ENCODE measurements at places on chromosomes 2 and 18.

GRCh38 chr18:68960355-68960754 is 162.5 kb downstream of the CCDC102B start:
- no peak for DNase-seq

- no peak for DNase-seq
These were observed 940.2 kb upstream of the ZEB2 start for GRCh38 chr2:145460112-145460511.

DNA sequence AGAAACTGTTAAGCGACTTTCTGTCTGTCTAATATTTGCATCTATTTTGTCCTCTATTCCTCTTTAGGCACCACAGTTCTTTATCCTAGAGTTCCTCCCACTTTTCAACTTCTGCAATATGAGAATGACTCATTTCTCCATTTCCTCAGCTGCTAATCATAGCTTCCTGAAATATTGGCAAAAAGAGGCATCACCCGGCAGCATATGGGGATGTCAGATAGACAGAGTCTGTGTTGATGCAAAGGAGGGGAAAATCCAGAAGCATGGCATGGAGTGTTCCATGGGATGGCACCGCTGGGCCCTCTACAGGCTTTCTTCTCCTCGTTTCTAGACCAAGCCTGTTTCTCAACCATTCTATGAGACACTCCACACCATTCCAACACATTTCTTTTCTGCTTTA is 93.4 kb downstream of the DOCK10 start:
- DNase-seq, result no peak

GRCh38 chr18:21110713-21111345 is 784 bp downstream of the ROCK1 start:
- DNase-seq, result peak; percentile 77

GRCh38 chr18:471716-472115 is 28.8 kb downstream of the COLEC12 start:
- DNase-seq, result no peak

DNA sequence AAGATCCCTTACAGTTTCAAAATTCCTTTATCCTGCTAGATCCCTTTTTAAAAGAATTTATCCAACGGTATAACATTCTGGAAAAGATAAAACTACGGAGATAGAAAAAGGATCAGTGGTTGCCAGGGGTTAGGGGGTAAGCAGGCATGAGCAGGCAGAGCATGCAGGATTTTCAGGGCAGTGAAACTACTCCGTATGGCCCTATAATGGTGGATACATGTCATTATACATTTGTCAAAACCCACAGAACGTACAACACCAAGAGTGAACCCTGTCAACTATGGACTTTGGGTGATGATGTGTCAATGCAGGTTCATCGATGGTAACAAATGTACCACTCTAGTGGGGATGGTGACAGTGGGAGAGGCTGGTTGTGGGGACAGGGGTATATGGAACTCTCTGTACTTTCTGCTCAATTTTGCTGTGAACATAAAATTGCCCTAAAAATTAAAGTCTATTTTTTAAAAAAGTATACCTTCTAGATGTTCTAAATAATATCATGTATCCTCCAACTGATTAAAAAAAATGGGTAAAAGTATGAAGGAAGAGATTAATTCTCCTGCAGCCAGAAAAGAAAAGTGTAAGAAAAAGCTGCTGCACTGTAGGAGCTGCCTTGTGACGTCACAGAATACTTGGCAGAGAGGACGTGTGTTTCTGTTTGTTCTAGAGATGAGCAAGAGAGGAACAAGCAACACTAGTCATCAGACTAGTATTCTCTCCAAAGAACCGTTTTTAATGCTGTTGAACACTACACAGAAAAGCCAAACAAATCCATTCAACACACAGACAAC is 23.6 kb downstream of the ANKRD44 start:
- no peak for DNase-seq

DNA sequence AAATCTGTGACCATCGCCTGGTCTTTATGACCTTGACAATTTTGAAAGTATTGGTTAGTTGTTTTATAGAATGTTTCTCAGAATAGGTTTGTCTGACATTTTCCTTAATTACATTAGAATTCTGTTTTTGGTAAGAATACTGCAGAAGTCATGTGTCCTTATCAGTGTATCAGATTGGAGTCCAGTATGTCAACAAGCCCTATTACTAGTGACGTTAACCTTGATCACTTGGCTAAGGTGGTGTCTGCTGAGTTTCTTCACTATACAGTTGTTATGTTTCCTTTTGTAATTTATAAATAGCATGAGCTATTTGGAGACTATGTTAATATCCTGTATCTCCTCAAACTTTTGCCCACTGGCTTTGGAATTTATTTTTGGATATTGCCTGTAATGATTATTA is 10.8 kb upstream of the IL36G start:
- no peak for DNase-seq

- DNase-seq, result no peak
These were observed 2.4 kb downstream of the FIGN start for GRCh38 chr2:163733301-163733938.

DNA sequence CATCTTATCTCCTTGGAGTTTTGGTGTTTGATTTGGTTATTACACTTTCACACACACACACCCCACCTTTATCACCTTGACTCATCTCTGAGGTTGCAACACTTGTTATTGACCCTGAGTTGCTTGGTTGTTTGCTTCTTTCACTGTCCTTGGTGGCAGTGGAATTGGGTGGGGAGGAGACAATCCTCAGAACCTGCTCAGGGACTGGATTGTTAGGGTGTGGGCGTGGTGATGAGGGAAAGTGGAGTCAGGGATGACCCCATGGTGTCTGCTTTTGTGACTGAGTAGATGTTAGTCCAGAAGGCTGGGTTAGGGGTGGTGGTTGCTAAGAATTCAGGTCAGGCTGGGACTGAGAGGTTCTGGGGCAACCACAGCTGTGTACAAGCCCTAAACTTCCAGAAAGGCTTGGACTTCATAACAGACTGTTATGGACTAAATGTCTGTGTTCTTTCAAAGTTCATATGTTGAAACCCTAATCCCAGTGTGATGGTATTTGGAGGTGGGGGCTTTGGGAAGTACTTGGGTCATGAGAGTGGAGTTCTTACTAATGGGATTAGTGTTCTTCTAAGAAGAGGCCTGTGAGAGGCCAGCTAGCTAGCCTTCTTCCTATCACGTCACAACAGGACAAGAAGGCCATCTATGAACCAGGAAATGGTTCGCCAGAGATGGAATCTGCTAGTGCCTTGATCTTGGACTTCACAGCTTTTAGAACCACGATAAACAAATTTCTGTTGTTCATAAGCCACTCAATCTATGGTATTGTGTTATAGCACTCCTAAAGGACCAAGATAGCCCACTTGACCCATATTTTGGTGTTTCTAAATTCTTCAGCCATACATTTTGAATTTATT is 3.4 kb upstream of the DIS3L2 start:
- no peak for DNase-seq

DNA sequence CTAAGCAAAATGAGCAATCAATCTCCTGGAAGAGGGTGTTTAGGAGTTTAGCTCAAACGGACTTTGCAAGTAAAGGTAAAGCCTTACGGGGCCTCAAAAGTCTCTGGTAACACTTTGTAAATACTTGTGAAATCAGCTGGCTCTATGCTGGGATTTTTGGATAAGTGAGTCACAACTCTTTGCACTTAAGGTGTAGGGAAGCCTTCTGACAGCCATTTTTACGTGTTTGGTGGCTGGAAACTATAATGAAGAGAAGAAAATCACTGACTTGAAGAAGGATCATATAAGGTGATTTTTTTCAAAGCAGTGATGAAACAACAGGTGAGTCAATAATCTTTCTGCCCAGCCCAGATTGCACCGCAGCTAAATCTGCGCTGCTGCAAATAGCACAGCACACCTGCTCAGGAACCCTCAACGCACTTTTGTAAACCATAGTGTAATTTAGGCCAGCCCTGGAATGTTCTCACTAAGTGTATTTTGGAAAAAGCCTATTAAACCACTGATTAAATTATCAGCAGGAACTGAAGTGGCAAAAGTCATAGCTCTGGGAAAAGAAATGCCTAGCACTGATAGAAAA is 218.8 kb downstream of the AGPS start:
- DNase-seq, result no peak

GRCh38 chr2:58032016-58032763 is 14.4 kb upstream of the VRK2 start:
- DNase-seq, result no peak

DNA sequence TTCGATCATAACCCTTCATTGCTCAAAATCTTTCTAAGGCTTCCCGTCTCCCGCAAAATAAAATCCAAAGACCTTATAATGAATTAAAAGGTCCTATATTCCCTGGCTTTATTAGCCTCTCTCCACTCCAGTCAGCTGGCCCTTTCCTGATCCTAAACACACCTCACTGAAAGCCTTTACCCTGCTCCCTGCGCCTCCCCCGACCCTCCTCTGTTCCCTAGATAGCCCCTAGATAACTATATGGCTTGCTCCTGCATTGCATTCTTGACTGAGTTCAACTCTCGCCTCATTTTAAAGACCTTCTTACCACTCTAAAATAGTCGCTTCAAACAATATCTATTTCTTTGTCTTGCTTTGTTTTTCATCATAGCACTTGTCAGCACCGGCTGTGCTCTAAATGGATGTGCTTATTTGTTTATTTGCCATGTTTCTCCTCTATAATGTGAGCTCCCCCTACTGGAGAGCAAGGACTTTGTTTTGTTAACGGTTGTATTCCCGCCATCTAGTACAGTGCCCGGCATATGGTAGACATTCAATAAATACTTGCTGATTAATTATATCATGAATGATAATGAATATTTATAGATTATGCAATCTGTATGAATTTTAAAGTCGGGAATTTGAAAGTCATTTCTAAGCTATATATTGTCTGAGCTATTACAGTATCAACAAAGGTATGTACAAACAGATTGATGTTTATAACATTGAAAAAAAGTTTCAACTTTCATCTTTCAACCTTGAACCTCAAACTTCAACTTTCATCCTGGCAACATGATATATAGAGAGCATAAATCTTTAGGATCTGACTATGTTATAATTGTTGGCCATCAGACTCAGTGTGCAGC is 32.4 kb upstream of the VIT start:
- DNase-seq, result no peak

DNA sequence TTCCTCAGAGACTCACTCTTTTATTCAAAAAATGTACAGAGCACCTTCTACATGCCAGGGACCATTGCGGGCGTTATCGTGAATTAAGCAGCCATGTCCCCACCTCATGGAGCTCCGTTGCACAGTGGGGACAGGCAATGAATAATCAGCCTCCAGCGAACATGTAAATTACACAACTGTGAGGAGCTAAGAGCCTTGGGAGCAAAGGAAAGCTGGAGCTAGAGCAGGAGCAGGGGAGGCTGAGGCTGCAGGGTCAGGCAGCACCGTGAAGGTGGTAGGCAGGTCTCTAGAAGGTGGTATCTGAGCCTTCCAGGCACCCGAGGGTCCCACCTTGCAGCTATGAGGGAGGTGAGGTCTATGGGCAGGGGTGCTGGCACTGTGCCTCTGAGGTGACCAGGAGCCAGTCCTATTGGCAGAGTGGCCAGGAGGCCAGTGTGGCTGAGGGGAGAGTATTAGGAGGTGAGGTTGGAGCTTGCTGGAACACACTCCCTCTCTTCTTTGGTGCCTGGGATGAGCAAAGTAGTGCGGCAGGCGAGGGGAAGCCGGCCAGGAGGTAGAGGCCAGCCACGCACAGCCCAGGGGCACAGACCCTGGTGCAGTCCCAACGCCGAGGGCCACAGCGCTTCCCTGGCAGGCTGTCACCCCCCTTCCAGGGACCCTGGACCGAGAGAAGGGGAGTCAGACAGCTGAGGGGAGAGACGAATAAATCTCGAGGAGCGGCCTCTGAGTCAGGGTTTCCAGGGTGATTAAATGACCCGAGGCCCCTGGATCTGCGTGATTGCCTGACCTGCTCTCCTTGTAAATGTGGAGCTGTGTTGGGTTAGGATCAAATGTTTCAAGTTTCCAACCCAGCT is 167.3 kb downstream of the SEPTIN10 start:
- DNase-seq, result peak; percentile 73

- DNase-seq, result no peak
These were observed 584.8 kb downstream of the TSN start for GRCh38 chr2:122340246-122340645.

GRCh38 chr18:3692691-3693090 is 242.7 kb downstream of the TGIF1 start:
- DNase-seq, result no peak

DNA sequence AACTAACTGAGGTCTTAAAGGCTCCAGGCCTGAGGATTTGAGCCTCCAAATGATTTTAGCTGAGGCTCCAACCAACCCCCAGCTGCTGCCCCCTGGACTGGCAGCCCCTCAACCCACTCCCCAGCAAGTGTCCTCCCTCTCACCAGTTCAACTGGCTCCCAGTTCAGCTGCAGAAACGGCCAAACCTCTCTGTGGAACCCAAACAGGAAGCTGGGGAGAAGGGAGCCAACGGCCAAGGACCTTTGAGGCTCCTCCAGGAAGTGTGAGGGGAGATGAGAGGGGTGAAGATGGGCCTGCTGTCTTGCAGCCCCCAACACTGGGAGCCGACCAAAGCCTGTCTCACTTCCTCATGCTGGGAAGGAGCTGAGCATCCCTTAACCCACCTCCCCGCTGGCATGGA is 24.9 kb downstream of the ZFP36L2 start:
- no peak for DNase-seq

DNA sequence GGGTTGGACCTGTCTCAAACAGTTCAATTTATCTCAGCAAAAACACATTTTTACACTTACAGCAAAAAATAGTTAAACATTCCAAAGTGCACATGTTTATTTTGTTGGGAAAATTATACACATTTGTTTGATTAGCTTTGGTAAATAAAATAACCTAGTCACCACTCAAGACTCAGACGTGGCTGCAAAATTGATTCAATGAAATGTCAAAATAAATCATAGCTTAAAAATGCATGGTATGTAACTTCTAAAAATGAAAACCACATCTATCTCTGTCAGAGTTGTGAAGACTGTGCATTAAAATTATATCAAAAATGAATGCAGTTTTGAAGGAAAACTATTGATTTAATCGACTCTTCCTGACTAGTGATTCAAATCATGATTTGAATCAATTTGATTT is 56.7 kb downstream of the GALNT14 start:
- no peak for DNase-seq

DNA sequence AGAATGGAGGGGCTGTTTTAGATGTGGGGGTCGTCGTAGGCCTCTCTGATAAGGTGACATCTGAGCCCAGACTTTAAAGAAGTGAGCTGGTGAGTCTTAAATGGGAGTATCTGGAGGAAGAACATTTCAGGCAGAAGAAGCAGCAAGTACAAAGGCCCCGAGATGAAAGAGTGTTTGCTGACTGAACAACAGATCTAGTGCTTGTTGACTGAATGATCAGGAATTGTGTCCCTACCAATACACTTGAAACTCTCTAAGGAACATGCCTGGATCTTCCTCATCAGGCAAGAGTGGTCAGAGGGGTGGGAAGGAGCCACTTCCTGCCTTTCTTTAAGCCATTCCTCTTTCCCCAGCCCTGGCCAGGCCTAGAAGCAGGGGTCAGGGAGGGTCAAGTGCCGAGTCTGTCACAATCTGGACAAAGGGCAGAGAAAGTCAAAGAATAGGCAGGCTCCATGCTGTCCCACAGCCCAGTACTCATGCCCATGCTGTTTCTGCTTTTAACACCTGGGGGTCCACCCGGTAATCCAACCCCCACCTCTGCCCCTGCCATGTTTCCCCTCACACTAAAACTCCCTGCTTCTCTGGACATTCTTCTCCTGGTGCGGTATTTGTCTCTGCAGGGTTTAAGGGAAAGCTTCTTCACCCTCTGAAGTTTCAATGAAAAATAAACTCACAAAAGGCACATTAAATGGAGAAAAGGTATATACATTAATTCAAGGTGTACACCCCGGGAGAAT is 3.0 kb upstream of the TMEM37 start:
- peak; percentile 72 for DNase-seq

- DNase-seq, result peak; percentile 74
These were observed 2.9 kb downstream of the CYP26B1 start for GRCh38 chr2:72144632-72145288.

Measured in coronary artery (tissue), 2 donors.